CD4-positive, alpha-beta T cell (primary cell): ENCODE measurements at places on chromosomes 1 and 21.

GRCh38 chr1:241985787-241986186 is 13.1 kb downstream of the MAP1LC3C start:
- no peak for DNase-seq

DNA sequence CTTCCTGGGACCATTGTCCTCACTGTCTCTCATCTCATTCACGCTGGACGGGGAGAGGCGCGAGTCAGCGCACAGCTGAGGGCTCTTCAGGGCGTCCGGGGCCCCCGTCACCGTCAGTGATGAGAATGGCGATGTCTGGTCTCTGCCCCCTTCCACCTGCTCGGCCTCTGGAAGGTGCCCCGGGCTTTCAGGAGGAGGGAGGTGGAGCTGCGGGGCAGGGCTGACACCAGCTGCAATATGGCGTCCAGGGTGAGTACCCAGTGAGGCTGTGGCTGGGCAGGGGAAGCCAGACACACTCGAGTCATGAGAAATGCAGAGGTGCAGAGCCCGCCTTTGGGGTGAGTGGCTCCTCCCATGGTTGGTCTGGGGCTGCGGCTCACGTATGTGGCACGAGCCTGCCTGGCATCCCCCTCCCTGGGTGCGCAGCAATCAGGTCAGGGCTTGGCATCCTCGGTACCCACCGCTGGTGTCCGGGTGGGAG is 15.1 kb downstream of the MORN1 start:
- no peak for DNase-seq

DNA sequence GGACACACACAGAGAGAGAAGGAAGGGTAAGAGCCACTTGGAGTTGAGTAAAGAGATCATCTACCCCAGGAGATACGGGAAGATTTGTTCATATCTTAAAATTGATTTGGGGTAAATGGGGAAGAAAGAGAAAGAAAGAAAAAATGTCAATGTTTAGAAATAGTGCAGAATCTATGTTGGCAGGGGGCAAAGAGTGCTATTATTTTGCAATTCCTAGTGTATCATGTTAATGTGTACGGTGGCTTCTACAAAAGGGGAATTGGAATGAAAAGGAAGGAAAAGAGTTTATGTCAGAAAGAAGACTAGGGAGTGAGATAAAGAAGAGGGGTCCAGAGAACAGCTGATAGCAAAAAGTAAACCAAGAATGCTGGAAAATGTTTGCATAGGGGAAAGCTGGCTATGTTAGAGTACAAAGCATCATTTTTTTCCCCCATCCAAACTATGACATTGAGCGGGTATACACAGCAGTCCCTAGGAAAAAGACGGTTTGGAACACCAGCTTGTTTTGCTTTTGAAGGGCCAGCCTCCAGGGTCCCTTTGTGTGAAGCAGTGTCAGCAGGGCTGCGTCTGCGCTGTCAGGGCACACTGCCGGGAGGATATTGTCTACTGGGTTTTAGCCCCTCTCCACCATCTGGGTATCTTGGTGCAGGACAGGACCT is 10.8 kb downstream of the LRRC8D start:
- DNase-seq = no peak

- DNase-seq = no peak
These were observed 16.2 kb upstream of the TP53BP2 start for GRCh38 chr1:223861904-223862303.

- peak; percentile 1 for DNase-seq
These were observed 21.5 kb downstream of the SLAMF1 start for GRCh38 chr1:160625321-160625720.

DNA sequence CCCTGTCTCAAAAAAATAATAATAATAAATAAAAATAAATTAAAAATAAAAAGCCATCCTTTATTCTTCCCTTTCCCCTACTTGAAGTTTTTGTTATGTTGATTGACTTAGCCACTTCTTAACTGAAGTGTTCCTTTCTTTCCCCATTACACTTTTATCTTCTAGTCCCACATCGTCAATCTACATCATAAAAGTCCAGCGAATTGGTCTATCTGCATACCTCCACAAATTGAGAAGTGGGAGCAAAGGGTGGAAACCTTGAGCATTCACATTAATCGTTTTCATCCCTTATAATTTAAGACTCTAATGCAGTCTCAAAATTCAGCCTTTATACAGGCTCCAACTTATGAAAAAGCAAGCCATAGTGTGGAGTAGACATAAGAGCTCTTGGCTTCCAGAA is 6.5 kb upstream of the ZYG11A start:
- DNase-seq = no peak

- no peak for DNase-seq
These were observed 37.3 kb upstream of the COL18A1 start for GRCh38 chr21:45367402-45368351.

- DNase-seq = no peak
These were observed 116.3 kb downstream of the NAV1 start for GRCh38 chr1:201655243-201655642.

DNA sequence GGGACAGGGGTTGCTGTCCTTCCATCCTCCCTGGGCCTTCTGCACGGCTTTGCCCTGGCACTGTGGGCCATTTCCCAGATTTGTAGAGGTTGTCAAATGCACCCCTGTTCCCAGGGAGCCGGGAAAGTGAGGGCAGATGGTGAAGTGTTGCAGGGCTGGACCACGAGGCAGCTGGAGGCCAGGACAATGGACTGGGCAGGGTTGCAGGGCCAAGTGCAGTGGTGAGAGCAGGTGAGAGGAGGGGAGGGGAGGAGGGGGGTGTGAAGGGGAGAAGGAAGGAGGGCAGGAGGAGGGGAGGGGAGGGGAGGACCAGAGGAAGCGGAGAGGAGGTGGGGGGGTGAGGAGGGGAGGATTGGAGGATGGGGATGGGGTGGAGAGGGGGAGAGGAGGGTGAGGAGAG is 443.9 kb downstream of the CAMTA1 start:
- DNase-seq = no peak

GRCh38 chr1:154578058-154578418 is 10.5 kb downstream of the CHRNB2 start:
- DNase-seq = no peak

DNA sequence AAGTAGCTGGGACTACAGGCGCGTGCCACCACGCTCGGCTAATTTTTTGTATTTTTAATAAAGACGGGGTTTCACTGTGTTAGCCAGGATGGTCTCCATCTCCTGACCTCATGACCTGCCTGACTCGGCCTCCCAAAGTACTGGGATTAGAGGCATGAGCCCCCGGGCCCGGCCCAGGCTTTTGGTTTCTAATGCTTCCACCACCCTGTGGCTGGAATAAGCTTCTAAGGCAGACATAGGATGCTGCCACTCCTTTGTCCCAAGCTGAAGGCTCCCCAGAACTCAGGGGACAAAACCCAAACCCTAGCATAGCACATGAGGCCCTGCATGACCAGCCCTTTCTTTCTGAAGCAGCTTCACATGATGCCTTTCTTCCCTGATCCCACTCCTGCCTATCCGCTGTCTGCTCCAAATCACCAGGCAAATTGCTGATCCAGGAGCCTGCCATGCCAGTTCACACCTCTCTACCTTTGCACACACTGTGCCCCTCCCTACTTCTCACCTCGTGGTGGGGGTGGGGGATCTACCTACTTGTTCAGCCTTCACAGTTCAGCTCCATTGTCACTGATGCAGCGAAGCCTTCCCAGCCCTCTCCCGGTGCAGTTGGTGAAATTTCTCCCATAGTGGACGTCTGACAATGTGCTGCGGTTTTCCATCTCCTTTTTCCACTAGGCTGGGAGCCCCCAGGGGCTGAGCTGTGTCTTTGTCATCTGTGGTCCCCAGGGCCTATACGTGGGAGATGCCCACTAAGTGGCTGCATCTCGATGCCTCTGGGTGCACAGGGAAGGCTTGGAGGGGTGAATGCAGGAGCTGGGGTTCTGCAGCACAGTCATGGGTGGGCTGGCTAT is 6.9 kb downstream of the PTPRU start:
- no peak for DNase-seq

- no peak for DNase-seq
These were observed 193.8 kb downstream of the LMX1A start for GRCh38 chr1:165162671-165163241.

DNA sequence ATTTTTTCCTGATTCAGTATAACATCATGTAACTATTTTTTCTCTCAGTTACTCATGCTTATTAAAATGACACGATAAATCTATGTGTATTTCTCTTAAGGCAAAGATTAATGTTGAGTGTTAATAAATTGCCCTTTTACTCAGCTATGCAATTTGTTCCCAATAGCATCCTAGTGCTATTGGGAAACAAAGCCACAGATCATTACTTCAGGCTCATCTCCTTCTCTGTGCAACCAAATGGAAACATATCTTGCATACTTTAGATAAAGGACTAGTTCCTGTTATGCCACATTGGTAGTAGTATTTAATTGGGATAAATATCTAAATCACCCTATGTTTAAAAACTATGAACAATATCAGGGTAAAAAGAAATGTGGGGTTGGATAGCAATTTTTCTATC is 106.2 kb downstream of the PLPPR4 start:
- DNase-seq = no peak

- DNase-seq = no peak
These were observed 23.2 kb upstream of the BECN2 start for GRCh38 chr1:241934201-241934848.

- no peak for DNase-seq
These were observed 91.9 kb upstream of the SLC25A33 start for GRCh38 chr1:9447215-9447960.

DNA sequence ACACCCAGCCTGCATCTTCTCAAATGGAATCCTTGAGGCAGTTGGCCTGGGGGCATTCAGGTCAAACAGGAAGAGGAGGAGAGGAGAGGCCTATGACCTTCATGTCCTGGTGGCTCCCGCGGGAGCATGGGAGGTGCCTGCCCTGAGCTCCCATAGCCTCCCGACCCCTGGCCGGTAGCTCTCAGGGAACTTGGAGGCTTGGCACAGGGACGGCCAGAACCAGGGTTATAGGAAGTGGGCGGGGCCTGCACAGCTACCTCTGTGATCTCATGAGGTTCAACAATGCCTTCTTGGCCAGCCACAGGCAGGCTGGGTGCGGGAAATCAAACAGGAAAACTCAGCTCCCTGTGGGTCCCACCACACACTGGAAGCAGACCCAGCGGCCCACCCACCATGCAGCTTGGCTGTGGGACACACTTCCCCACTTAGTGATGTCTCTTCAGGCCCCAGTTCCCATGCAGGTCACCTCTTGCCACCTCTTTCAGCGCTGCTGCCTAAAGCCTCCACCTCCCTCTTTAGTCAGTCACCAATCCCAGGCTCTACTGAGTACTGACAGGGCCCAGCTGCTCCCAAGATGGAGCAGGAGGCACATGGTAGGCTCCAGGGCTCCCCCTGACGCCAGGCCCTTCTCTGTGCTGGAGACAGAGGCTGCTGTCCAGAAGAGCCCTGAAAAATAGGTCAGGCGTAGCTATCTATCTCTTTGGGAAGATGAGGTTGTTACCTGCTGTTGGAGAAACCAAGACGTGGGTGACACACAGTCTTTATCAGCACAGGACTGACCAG is at the start of gene SLFNL1:
SLFNL1 (minus strand) TSS at position 200 of the 783 bp plus-strand sequence. CDS start 1,065 bp downstream, outside the sequence.
- DNase-seq = no peak

DNA sequence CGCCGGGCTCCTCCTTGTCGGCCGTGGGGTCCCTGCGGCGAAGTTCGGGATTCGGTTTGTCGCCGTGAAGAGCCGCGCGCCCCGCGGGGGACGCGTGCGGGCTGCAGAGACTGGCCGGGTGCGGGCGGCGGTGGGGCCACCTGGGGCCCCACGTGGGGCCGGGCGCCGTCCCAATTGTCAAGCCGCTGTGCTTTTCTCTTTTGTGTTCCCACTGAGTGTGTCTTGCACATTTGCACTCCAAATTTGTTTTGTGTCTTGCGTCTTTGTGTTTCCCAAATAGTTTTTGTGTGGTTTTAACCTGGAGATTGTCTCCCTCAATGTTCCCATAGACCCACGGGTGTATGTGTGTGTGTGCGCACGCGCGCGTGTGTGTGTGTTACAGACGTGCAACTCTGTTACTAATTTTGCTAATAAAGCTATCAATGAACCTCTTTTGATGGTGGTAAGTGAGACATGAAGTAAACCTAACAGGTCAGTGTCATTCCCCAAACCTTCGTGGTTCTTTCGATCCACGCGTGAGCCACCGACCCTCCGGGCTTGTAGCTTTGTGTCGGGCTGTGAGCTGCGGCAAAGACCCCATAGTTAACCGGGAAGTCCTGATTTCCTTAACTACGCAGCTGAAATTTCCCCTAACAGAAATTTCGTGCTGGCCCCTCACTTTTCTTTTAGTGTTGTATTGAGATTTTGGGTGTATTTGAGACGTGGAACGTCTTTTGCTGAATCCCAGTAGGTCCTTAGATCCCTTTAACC is 708 bp downstream of the PRDM2 start:
- DNase-seq = peak; percentile 36

DNA sequence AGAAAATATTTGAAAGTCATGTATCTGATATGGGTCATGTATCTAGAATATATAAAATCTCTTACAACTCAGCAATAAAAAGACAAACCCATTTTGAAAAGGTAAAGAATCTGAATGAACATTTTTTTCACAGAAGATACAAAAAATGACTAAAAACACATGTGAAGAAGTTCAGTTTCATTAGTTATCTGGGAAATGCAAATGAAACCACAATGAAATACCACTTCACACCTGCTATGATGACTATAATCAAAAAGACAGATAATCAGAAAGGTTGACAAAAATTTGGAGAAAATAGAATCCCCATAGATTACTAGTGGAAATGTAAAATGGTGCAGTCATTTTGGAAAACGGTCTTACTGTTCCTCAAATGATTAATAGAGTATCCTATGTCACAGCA is 631.0 kb downstream of the MRPL39 start:
- no peak for DNase-seq

GRCh38 chr1:14922942-14923726 is 230.4 kb upstream of the TMEM51 start:
- DNase-seq = no peak

DNA sequence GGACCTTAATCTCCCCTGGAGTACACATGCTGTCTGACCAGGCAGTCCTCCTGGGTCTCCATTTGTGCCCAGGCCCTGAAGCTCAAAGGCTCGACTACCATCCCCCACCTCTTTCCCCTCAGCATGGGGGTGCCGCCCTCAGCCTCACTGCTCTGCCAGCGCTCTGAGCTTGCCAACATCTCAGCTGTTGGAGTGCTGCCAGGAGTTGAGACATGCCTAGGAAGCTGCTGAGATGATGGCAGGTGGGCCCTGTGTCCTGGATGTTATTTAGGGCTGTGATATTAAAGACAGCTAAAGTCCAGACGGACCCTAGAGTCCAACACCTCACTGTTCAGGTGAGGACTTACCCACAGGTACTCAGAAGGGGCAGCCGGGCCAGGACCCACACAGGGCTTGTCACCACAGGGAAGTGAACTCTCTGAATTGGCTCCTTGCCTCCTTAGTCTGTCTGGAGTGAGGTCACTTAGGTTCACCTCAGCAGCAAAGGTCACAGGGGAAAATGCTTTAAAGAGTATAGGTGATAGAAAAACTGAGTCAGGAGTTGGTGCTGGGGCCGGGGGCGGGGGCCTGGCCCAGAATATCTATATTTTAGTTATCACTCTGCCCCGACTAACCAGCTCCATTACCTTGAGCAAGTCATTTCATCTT is 19.7 kb upstream of the KCNC4 start:
- DNase-seq = no peak

DNA sequence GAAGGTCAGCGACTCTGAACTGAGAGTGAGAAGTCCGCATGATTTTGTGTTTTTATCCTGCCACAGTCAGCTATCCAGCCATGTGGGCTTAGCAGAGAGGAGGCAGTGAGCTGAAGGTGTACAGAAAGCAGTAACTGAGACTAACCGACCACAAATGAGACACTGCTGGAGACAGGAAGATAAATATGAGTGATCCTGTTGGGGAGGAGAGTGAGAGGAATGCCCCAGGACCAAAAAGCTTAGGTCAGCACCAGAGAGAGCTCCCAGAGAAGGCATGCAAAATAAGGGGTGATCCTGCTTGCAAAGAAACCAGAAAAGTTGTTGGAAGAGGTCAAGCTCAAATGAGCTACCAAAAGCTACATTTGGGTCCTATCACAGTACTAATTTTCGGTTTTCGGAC is 63.7 kb downstream of the HLCS start:
- no peak for DNase-seq
